ENCODE measurements at places on chromosomes 3 and 15. TPM values are rescaled to one million over a fixed set of nuclear protein-coding genes. Genes with fewer than 3 reads are reported as not detected.

DNA sequence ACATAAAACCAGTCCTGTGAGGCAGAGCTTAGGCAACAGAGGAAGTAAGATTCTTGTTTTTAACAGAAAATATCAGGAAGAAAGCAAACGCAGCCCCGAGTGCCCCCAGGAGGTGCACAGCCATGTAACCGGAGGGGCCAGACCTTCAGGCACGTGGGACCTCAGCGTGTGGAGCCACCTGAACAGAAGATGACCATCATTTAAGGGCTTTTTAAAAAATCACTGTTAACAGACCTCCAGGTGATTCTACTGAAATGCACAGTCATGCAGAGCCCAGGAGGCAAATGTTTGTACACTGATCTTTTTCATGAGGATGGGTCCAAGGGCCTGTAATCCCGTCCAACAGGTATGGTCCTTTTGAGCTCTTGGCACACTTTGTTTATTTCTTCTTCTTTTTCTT is 38.8 kb downstream of the SPG21 start:
- no peak for DNase-seq

Gene CFAP92
- total RNA-seq, result 0.95 TPM

- DNase-seq, result no peak
Observed at GRCh38 chr3:143276592-143276991, 157.0 kb downstream of the CHST2 start.

GRCh38 chr3:69569520-69569919 is 169.7 kb upstream of the MITF start:
- DNase-seq, result no peak

Gene TOP2B
- 89.8 TPM for total RNA-seq

Gene ZPLD1
- not detected for total RNA-seq

- no peak for DNase-seq
Observed at GRCh38 chr15:40320931-40321371, 2.5 kb upstream of the INAFM2 start.

DNA sequence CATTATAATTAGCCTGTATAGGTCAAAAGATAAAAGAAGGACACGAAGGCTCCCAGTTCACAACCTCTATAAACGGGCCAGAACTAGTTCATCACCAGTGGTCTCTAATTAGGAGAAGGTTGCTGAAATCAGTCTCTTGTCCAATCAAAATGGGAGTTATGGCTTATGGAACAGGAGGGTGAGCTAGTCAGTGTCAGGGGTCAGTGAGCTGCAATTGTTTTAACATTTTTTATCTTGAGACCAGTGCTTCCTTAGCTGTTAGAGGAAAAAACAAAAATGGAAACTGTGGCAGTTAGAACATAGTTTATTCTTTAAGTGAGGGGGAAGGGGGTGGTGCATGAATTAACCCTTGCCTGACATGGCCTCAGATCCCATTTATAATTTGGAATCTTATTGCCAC is 141.7 kb downstream of the KCNMB2 start:
- no peak for DNase-seq

- DNase-seq, result no peak
Observed at GRCh38 chr15:99578809-99579208, 13.0 kb downstream of the MEF2A start.

DNA sequence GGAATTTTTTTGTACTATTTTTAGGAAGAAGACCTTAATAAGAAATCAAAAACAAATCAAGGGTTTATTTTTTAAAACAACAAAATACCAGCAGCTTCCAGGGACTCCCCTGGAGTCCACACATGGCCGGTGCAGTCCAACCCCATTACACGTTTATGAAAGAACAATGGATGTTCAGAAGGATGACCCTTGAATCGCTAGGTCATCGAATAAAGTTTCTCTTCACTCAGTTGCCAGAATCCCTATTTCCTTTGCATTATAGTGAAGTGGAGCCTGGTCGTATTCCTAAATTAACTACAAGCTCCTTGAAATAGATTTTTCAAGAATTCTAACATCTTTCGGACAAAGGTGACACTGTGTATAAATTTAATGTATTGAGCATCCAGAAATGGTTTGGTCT is 95.1 kb downstream of the BDH1 start:
- DNase-seq, result no peak

All from esophagus squamous epithelium (tissue), 5 donors.